ENCODE measurements at places on chromosomes 7 and 10.

DNA sequence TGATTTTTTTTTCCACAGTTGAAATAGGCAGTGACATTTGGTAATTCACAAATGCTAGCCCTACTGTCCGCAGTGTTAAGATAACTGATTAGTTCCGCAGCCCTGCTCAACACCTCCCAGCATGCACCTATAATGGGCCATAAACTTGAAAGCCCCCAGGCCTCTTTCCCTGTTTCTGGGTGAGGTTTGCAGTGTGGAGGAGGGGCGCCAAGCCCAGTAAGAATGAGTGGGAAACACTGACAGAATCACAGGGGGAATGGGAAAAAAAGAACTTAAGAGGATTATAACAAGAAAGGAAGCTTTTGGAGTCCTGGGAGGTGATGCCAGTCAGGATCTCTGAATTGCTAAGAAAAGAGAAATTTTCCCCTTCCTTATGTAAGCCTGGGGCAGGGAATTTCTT is 39.6 kb upstream of the SP8 start:
- no peak for DNase-seq

DNA sequence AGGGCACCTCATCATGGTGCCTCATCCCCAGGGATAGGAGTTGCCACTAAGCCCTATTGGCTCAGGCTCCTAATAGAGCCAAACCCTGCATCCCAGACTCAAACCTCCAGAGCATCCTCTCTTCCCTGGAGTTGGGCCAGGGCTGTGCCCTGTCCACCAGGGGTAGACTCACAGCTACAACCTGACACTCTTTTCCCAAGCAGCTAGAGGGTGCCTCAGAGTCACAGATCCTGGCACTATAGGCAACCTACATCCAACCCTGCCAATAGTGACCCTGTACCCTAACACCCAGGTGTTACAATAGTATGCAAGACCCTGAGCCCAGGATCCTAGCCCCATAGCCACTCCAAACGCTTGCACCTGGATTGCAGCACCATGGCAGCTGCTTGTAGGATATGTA is 64.0 kb upstream of the PLA2G12B start:
- no peak for DNase-seq

DNA sequence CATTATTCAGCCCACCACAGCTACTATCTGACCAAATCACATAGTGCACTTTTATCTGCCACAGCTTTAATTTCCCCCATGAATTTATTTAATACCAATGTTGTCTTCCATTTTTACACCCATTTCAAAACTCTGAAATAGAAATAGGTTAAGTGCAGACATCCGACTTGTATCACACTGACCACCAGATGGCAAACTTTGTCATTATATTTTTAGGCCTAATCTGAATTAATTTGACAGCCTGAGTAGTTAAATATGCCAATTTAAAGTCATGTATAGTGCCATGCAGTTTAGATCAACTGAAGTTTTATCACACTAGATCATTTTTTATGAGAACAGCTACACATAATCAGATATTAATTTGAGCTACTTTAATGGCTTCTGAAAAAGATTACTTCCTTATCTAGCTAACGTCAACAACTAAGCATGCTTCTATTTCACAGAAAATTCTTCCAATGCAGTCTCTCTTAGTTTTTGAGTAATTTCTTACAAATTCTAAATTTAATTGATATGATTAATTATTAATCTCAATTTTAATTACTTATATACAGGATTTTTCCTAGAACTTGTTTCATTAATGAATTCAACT is 566.4 kb downstream of the GFRA1 start:
- no peak for DNase-seq

GRCh38 chr7:75950111-75950681 is 35.2 kb downstream of the POR start:
- DNase-seq, result no peak

DNA sequence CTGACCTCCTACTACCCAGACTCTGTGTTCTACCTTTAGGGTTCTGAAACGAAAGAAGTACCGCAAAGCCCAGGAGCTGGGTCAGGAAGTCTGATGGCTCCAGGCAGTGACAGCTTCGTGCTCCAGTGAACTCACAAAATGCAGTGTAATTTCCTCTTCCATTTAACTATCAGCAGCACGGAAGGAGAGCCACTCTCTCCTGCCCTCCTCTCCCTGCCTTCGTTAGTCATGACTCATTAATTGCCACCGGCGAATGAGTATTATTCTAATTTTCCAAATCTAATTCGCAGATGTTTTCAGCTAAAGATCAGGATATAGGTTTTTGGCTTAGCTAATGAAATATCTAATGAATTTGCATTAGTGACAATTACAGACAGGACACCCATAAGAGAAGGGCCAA is 1262.0 kb downstream of the TYW1 start:
- no peak for DNase-seq

DNA sequence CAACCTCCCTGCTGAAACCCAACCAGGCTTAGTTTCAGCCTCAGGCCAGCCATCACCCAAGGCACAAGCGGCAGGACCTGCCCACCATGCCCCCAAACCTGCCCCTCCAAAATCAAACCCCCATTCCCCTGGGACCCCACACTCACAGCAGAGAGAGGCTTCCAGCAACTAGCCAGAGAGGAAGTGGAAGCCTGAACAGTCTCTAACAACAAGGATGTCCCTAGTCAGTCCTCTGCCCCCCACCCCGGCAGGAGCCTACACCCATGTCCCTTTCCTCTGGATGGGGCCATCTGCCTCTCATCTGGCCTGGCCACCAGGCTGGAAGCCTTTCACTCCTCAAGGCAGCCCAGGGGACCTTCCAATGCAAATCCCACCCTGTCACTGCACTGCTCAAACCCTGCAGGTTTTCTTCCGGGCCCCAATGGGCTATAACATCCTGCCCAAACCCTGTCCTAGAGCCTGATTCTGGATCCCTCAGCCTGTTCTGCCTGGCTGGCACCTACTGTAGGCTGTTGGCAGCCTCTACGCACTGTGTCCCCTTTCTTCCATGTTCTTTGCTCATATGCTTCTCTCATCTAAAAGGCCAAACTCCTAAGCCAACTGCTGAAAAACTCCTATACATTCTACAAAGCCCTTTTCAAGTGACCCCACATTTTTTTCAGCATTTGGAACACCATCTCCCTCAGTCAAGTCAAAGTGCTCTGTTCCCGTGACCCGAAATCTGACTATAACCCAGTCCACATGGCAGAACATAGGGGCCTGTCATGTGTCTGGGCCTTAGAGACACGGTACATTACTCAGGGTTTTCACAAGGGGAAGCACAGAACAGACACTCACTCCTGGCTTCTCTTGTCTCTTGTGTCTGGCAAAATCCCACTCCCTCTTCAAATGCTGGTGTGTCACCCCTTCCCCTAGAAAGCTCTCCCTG is 253.3 kb downstream of the TNS3 start:
- DNase-seq, result no peak

- no peak for DNase-seq
These were observed 17.0 kb downstream of the TRPV5 start for GRCh38 chr7:142916508-142916907.

GRCh38 chr7:128865303-128865702 is 2.6 kb downstream of the ATP6V1F start:
- DNase-seq, result no peak

GRCh38 chr7:11533229-11533820 is 298.7 kb downstream of the THSD7A start:
- DNase-seq, result no peak

DNA sequence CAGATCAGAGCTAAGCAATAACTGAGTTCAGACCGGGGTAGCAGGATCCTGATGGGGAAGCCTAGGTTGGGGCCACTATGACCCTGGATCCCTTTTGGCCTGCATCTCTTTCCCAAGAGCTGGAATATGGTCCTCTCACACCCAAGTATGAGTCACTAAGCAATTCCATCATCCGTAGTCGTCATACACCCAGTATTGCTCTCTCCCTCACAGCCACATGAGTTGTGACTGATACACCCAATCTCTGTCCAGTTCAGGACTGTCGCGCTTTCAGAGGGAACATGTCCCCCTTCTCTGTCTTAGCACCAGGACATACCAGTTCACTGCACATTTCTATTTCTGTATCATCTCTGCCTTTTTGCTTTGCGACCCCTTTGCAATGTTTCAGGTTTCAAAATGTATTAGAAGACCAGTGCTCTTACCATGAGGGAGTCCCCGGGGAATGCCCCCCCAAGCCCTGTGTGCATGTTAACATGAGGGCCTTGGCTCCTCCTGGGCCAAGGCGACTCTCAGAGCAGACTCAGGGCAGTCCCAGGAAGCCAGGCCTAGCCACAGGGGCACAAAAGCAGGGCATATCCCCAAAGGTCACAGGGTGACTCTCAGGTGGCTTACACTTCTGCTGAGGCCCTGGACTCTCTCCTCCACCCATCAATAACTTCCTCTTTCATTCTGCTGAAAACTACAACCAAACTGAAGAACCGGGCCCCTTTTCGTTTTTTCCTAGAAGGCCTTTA is 75.3 kb upstream of the SAMD8 start:
- no peak for DNase-seq

GRCh38 chr10:5618042-5618441 is 48.4 kb downstream of the ASB13 start:
- DNase-seq, result no peak

DNA sequence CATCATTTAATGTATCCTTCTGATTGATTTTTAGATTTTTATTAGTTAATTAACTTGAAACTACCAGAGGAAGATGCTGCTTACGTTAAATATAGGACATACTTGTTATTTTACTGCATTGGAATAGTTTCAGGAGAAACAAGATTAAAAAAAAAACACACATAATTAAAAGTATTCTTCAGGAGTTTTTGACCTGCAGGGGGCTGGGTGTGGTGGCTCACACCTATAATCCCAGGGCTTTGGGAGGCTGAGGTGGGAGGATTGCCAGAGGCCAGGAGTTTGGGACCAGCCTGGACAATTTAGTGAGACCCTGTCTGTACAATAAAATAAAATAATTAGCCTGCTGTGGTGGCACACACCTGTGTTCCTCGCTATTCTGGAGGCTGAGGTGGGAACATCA is 10.7 kb downstream of the CBLL1 start:
- no peak for DNase-seq

GRCh38 chr7:50837965-50838364 is 55.3 kb upstream of the GRB10 start:
- no peak for DNase-seq

- no peak for DNase-seq
These were observed 43.8 kb downstream of the CALCR start for GRCh38 chr7:93530701-93531100.

GRCh38 chr7:50146692-50147091 is 53.6 kb upstream of the ZPBP start:
- DNase-seq, result no peak

DNA sequence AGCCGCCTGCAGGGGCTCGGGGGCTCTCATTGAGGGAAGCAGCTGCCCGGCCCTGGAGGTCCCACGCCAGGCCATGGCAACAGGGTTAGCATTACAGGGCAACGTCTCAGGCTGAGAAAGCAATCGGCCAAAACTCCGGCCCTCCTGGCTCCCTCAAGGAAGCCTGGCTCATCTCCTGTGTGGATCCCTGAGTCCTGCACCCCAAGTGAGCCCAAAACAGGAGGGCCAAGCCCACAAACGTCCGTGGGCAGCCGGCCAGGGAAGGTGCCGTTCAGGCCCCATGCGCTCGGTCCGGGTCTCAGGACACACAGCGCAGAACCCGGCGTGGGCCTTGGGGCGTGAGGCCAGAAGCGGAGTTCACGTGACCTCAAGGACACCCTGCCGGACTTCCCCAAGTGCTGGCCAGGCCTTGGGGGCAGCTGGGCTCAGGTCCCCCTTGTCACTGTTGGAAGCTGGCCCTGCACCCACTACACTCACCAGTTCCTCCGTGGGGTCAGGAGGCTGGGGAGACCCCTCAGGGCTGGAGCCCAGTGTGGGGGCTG is 8.0 kb upstream of the PWWP2B start:
- DNase-seq, result no peak

DNA sequence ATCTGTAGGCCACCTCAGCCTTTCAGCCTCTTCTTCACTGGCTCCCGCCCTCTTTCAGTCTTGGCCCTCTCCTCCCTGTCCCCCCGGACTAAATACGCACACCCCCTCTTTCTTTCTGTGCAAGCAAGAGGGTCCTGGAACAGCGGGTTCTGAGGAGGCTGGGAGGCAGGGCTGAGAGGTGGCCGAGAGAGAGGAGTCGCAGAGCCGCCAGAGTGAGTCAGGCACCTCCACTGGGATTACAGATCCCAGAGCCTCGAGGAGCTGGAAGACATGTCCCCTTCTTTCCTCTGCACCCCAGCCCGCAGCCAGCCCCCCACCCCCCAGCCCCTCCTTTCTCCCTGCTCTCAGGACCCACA is 182 bp downstream of the CCDC136 start:
- no peak for DNase-seq

- DNase-seq, result no peak
These were observed 24.8 kb downstream of the TBATA start for GRCh38 chr10:70760271-70760787.

DNA sequence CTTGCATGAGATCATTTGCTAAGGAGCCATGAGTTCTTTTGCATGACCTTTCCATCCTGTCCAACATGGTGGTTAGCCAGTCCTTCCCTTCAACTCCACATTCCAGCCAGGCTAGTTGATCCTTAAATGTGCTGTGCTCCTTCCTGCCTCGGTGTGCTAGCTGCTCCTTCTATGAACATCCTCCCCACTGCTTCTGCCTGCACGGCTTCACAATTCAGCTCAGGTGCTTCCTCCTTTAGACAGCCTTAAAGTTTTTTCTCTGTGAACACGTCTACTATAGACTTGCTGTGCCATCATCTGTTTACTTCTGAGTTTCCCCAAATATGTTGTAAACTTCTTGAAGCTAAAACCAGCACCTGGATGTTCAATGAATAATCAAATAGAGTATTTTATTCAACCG is 95.5 kb downstream of the OTUD1 start:
- no peak for DNase-seq

DNA sequence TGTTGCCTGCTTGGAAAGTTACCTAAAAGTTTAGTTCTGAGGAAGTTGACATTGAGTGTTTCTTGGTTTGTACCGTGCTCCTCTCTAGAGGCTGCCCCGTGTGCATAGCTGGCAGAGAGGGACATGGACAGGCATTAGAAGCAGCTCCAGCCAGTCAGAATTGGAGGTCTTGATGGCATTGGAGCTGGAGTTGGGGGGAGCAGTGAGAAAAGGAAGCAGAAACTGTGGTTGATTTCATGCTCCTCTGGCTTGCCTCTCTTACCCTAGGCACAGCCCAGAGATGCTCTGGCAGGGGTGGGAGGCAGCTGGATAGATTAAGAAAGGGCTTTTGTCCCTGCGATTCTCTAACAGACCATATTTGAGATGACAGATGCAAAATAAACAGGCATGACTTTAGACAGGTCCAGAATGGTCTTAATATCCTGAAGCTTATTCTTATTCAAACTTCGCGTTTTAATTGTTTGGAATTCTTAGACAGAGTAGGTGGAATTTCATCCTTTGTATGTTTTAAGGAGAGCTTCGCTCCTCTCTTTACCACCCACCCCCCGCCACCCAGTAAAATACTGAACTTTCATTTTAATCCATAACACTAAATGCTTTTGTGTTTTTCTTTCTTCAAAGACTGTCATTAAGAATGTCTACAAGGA is 73.5 kb upstream of the GLCCI1 start:
- DNase-seq, result no peak
